ENCODE measurements at places on chromosomes 13 and 19.

DNA sequence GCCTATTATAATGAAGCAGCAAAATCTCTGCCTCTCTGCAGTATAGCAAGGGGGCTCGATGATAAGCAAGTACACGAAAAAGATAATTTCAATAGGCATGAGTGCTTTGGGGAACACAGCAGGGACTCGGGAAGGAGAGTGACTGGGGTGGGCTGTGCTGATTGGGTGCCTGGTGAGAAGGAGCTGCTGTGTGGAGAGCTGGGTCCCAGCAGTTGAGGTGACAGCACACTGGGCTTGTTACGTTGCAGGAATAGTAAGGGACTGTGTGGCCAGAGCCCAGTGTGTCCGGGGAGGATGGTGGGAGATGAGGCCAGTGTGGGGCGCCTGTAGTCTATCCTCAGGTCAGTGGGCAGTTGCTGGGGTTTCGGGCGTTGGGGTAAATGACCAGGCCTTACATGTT is 17.4 kb downstream of the WDR62 start:
- no peak for DNase-seq

DNA sequence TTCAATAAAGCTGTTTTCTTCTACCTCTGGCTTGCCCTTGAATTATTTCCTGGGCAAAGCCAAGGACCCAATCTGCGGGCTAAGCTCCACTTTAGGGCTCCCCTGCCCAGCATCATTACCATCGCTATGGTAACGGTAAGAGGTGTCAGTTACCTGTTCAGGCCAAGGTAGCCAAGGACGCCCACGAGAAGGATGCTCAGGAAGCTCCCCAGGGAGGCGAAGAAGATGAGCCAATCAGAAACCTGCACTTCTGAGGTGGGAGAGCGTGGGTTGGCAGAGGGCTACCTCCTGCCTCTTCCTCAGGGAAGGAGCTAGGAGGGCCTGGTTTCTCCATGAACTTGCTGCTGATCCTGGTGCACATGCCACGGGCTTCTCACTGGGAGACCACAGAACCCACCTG is 24.7 kb downstream of the IL12RB1 start:
- no peak for DNase-seq

GRCh38 chr13:95258619-95259194 is 42.5 kb downstream of the ABCC4 start:
- no peak for DNase-seq

DNA sequence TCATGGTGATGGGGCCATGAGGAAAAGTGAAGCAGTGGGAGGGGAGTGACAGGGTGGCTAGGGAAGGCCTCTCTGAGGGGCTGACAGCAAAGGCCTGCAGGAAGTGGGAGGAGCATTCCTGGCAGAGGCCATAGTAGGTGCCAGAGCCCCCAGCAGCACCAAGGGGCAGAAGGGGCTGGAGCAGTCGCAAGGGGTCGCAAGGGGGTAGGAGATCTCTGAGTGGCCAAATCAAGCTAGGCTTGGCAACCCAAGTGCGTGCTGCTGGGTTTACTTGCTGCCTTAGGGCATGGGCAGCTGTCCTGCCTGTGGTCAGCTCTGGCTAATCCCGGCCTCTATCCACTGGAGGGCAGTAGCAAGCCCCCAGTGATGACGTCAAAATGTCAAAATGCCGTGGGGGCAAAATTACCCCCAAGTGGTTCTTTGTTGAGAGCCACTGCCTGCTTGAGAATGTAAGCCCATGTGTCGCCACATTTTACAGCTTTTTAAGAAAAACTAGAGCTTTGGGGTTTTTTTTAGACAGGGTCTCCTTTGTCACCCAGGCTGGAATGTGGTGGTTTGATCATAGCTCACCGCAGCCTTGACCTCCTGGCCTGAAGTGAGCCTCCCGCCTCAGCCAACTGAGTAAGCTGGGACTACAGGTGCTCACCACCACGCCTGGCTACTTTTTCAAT is 11.8 kb downstream of the CCDC97 start:
- DNase-seq = no peak

DNA sequence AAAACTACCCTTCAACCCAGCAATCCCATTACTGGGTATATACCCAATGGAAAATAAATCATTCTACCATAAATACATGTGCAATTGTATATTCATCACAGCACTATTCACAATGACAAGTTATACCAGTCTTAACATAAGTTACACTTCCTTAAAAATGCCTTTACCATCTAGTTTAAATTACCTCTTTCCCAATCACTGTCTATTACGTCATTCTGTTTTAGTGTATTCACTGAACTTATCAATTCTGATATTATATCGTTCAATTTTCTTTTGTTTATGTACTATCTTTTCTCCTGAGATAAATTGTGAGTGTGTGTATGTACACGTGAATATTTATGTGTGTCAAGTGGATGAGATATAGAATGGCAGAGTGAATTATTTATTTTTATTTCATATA is 1416.8 kb downstream of the OLFM4 start:
- no peak for DNase-seq

DNA sequence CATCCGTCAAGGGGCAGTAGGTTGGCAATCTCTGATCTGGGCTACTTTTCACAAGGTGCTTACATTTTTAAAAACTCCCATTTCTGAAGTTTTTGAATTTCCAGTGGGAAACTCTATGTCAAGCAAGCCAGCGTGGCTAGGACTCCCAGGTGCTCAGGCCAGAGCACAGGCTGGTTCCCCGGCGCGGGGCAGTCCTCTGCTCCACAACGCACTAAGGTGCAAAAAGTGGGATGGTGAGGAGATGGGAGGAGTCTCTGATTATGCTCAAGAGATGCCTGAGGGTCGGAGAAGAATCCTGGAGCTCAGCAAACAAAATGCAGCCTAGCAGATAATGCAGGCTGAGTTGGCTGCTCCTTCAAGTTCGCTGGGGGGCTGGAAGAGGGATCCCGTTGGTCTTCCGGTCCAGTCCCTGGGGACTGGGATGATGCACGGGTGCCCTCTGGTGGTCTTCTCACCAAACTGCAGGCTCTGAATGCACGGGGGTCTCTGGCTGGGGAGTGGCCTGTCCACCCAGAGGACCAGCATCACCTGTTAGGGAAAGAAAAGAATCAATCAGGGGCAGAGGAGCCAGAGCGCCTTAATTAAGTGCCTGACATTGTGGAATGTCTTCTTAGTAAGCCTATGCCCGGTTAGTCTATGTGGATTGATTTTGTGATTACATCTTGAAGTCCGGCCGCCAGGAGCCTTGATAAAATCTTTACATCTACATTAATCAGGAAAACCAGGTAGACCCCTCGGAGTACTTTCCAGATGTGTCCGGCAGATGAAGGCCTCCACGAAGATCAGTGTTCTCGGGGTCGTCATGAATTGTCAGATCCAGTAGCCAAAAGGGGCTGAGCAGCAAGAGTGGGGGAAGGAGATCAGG is 244.4 kb upstream of the MAB21L1 start:
- peak; percentile 1 for DNase-seq

DNA sequence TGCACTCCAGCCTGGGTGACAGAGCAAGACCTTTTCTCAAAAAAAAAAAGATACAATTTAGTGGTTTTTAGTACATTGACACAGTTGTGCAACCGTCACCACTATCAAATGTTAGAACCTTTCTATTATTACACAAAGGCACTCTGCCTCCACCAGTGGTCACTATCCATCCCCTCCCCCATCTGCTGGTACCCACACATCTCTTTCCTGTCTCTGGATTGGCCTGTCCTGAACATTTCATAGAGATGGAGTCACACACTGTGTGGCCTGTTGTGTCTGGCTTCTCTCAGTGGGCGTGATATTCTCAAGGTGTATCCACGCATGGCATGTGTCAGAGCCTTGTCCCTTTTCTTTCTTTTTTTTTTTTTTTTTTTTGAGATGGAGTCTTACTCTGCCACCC is 11.2 kb downstream of the KDM4B start:
- DNase-seq = no peak

DNA sequence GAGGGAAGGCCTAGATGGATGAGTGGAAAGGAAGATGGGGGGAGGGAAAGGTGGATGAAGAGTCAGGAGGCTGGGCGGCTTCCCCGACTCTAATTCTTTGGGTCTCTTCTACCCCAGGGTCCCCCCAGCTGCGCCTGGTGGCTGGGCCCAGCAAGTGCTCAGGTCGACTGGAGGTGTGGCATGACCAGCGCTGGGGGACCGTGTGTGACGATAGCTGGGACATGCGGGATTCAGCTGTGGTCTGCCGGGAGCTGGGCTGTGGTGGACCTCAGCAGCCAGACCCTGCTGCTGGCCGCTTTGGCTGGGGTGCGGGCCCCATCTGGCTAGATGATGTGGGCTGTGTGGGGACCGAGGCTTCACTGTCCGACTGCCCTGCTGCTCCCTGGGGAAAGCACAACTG is 9.5 kb downstream of the SSC5D start:
- DNase-seq = no peak

GRCh38 chr13:79659121-79659521 is 178.2 kb downstream of the NDFIP2 start:
- DNase-seq = no peak

DNA sequence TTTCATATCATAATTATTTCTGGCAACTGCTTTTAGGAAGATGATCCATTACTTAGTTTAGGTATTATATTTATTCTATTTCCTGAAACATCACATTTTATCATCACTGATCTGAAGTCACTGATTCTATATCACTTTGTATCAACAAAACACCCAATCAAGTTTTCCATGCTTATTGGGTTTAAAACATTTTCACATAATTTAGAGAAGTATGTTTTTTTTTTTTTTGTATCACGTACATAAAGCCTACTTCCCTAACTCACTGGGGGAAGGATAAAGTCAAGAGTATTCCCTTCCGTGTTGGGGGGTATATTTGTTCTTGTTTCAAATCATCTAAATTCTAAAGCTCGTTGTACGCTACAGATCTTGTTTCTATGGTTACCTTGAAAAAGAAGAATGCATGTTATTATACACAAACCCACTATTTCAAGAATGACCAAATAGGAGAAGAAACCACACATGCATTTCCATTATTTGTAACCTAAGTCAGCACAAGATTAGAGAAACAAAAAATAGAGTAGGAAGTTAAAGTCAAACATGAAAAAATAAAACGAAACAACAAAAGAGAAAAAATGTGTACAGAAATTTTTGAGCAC is 637.2 kb upstream of the MIR17HG start:
- no peak for DNase-seq

DNA sequence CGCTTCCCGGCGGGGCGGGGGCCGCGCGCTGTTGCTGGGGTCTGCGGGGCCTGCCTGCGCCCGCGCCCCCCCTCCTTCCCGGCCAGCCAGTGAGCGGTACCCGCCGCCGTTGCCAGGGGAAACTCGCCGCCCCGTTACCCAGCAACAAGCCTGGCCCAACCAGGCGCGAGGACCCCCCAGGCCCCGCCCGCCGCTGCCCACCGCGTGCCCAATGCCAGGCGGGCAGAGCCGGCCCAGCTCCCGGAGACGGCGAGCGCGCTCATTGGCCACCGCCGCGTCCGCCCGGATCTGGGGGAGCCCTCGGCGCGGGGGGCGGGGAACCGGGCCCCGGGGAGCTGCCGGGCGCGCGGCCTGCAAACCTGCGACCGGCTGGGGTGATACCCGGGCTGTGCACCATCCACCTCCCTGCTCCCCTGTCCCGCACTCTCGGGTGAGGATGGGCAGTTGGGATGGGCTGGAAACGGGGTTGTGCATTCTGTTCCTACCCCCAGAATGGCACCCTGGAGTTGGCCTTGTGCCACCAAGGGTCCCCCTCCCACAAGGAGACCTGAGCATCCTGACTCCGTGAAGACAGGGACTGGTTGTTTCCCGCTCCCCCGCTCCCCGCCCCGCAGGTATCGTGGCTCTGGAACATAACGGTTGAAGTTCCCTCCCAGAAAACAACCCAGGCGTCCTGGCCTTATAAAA is 8.8 kb upstream of the BBC3 start:
- DNase-seq = no peak

GRCh38 chr13:98440390-98441055 is 136.4 kb downstream of the STK24 start:
- DNase-seq = no peak

GRCh38 chr13:37492741-37493514 is 105.6 kb downstream of the POSTN start:
- no peak for DNase-seq

DNA sequence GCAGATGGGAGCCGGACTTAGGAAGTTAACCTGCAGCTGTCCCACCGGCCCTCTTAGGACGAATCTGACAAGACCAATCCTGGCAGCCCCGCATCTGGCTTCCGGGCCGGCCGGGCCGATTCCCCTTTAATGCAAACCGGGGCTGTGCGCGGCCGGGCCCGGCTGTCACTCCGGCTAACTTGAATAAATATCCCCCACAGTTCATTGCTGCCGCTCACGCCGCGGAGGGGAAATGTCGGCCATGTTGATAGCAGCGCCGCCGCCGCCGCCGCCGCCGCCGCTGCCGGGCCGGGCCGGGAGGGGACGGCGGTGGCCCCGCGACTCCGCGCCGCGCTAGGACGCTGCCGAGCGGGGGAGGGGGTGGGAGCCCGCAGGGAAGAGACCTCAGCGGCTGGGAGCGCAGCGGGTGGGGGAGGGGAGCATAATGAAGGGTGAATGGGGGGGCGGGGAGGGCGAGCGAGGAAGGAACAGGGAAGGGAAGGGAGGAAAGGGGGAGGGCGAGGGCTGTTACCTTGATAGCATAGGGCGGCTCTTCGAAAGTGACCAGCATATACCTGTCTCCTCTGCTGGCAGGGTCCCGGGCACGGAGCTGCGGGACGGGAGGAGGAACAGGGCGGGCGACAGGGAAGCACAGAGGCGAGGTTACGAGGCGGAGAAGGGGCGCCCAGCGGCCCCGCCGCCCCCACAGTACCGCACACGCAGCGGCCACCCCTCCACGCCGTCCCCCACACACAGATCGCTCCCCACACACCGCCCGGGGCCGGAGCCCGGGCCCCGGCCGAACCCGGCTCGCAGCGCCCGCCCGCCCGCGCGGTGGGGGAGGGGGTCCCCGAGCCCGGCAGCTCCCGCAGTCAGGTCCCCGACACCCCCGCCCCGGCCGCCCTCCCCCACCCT is 1.1 kb downstream of the INTS6 start:
- DNase-seq = peak; percentile 69

- DNase-seq = no peak
Measured at GRCh38 chr13:40158218-40158617, 502.8 kb downstream of the COG6 start.

DNA sequence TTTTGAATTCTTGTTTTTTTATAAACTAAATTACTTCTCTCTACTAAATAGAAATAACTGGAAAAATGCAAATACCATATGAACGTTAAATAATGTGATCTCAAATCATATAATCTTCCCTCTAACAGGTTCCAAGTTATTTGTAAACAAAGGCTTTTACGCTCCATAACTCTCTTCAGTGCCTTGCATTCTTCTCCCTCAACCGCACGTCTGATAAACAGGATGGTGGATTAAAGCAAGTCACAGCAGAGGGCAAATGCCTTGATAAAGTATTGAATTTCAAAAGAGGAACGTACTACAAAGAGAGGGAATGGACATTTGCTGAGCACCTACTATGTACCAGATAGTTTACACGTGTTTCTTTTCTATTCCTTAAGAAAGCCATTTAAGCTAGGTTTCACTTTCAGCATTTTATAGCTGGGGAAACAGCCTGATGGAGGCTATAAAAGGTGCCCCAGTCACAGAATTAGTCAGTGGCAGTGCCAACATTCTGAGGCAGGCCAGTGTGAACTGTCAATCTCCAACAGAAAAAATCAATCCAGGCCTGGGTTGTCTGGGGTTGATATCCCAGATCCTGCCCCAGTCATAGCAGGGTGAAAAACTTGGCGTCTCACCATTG is 15.8 kb downstream of the MRPS31 start:
- DNase-seq = no peak
